ENCODE measurements at places on chromosomes 1 and 21.
A peak's percentile ranks its signal among the peaks of the same experiment; 100 is the strongest.

GRCh38 chr1:6143395-6143794, 36.7 kb downstream of the CHD5 start:
- peak; percentile 19 for DNase-seq

DNA sequence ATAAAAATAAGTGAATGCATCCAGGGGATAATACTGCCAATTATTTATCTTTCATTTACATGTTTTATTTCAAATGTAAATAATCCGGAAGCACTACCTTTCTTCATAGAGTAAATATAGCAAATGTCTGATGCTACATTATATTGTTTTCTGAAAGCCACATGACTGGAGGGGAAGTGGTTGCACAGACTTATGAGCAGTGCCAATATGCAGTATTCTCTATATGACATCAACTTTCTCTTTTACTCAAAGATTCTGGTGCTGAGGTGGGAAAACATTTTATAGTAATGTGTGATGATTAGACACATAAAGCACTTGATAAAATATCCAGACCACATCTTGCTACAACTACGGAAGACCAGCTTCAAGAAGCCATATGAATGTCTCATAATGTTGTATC, 314.7 kb downstream of the NEGR1 start:
- no peak for DNase-seq

DNA sequence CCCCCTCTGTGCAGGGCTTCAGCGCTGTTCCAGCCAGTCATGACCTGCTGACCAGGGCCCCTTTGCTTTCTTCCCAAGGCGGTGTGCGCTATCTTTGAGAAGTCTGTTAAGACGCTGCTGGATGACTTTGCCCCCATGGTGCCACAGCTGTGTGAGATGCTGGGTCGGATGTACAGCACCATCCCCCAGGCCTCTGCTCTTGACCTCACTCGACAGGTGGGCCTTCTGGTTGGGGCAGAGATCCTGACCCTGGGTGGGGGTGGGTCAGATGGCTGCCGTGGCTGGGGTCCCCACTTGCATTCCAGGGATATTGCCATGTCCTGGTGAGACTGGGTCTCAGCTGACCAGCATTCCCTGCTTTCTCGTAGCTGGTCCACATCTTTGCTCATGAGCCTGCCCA, 9.0 kb upstream of the DPH2 start:
- DNase-seq: no peak

- no peak for DNase-seq
These were observed 911 bp downstream of the GNB1 start for GRCh38 chr1:1889847-1890505.

- DNase-seq: no peak
These were observed 33.3 kb downstream of the PTPRF start for GRCh38 chr1:43563876-43564539.

DNA sequence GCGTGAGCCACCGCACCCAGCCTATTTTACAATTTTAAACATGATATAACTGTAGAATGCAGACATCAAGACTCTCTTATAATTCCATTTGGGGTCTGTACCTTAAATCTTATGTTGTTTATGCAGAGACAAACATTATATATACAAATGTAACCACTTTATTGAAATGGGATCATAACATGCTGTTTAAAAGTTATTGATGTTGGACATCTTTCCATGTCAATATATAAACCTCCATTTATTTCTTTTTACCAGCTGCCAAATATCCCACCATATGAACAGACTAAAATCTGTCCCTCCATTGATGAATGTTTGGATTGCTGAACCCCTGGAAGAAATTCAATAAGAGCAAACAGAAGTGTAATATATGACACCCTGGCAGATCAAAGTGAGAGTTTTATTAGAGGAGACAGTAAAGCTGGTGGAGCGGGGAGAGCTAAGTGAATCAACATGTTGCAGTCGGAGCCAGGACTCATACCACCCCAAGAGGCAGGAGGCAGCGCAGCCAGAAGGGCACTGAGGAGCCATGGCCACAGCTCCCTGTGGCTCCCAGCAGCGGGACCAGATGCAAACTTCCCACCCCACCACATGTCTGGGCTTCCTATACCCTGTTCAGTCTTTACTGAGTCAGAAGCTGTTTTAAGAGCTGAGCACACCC, 4.7 kb upstream of the PCSK9 start:
- DNase-seq: no peak

DNA sequence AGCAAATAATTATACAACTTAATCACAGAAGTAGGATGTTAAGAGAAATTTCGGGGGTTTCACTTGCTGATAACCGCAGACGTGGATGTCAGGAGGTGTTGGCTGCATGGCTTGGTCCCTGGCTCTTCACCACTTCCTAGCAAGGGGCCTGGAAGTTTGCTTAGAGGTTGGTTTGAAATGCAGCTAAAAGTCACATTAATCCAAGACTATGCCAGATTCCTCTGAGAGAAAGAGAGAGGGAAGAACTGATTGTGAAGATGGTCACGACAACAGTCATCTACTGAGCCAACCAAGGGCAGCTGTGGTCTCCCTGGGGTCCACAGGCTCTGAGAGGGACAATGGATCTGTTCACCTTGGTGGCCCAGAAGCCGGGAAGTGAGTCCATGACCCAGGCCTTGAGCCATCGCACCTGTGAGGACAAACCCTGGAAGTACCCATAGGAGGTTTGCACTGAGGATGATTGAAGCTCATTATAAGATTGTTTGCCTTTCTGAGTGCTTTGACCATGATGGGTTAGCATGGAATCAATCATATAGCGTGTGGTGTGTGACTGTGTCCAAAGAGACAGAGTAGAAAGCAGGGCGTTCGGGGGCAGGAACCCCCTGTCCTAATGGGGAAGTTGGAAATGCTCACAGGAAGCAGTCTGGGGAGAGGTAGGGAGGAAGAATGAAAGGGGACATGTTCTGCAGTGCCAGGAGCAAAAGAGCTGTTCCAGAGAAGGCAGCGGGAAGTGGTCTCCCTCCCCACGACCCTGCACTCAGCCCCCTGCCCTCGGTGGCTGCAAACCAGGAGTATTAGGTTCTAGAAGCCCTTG, 47.1 kb downstream of the UMODL1 start:
- DNase-seq: no peak

DNA sequence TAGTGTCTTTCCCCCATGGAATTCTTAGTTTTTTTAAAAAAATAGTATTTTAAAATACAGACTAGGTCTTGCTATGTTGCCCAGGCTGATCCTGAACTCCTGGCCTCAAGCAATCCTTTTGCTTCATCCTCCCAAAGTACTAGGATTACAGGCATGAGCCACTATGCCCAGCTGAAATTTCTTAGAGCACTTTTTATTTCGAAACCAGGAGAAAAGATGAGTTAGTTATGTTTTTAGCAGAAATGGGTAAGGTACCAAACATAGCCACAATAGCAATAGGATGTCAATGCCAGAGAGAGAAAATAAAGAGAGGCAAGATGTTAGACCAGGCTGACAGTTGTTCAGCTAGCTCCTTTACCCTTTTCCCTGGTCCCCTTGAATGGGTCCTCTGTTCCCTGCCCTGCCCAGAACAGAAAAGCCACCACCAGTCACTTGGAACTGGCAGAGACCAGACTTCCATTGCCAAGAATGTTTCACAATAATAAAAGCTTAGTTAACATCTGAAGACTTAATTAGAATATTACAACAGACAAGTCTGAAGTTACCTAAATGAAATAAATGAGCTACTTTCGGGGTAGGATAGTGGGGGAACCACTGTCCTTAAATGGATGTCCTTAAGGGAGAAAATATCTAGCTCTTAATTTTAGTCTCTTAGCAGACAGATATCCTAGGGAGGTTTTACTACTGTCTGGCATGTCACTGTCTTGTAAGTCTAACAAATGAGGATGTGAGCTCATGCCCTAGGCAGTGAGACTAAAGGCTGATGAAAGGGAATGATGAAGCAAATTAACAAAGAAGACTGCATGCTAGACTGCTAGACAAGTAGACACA, 54.3 kb downstream of the ABL2 start:
- DNase-seq: no peak

DNA sequence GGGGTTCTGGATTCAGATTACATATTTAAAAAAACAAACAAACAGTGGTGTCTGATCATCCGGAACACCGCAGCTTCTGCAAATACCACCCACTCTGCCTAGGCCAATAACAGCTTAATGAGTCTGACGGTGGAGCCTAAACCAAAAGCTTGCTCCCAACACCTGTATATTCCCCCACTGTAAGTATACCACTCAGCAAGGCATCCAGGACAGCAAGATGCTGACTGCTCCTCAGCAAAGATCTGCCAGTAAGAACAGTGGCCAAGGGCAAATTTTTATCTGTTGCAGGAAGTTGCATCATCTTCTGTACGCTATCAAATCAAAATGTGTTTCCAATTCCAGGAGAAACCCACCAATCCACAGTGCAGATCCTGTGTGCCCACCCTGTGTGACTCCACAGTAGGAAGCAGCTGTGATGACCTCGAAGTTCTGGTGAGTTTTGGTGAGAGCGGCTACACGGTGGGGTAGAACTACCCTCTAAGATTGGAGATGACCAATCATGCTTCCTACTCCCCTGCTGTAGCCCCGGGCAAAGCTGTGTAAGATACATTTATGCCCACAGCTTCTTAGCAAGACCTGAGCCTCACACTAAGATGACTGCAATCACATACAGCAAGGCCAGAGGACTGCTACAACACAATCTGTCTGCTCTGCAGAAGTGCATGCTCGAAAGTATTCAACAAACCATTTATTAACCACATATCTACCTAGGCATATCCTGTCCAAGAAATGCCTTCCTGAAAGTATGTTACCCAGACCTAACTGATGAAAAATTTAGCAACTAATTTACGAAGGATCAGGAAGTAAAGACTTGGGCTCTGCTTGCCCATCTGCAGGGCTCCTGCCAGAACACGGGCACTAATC, 30.5 kb downstream of the SIPA1L2 start:
- DNase-seq: peak; percentile 28

- DNase-seq: peak; percentile 21
These were observed 73.1 kb upstream of the GJB5 start for GRCh38 chr1:34681480-34682451.

DNA sequence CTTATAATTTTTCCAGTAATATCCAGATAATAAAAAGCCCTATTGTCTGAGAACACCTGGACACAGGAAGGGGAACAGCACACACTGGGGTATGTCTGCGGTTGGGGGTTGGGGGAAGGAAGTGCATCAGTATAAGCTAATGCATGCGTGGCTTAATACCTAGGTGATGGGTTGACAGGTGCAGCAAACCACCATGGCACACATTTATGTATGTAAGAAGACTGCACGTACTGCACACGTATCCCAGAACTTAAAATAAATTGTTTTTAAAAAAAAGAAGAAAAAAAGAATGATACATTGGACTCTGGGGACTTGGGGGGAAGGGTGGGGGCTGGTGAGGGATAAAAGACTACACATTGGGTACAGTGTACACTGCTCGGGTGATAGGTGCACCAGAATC, 144.9 kb upstream of the C1orf174 start:
- DNase-seq: no peak

DNA sequence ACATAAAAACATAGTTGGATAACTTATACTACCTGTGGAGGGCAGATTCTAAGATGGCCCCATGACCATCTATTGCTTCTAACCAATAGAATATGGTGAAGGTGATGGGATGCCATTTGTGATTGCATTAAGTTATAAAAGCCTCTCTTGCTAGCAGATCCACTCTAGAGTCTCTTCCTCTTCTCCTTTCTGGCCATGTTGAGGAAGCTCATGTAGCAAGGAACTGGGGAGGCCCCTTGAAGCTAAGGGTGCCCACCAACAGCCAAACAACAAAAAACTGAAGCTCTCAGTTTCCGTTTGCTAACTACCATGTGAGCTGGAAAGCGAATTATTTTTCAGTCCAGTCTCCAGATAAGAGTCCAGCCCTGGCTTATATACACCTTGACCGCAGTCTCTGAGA, 16.0 kb upstream of the AGO1 start:
- no peak for DNase-seq

DNA sequence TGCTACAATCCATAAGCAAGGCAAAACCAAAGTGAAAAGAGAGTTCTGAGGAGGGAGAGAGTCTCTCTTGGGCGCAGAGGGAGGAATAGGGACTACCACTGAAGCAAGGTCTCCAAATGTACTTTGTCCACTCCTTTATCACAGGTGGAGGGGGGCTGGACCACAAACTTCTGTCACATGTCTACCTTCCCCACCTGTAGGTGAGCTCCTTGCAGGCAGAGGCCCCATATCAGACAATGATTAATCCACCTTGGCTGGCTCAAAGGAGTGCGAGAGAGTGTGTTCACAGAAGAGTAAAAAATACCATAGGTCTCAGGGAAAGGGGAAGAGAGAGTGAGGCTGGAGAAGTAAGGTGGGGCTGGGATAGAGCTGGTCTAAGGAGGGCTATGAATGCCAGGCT, 4.5 kb downstream of the BEND5 start:
- no peak for DNase-seq

GRCh38 chr1:108665771-108666170, 4.9 kb upstream of the HENMT1 start:
- no peak for DNase-seq

DNA sequence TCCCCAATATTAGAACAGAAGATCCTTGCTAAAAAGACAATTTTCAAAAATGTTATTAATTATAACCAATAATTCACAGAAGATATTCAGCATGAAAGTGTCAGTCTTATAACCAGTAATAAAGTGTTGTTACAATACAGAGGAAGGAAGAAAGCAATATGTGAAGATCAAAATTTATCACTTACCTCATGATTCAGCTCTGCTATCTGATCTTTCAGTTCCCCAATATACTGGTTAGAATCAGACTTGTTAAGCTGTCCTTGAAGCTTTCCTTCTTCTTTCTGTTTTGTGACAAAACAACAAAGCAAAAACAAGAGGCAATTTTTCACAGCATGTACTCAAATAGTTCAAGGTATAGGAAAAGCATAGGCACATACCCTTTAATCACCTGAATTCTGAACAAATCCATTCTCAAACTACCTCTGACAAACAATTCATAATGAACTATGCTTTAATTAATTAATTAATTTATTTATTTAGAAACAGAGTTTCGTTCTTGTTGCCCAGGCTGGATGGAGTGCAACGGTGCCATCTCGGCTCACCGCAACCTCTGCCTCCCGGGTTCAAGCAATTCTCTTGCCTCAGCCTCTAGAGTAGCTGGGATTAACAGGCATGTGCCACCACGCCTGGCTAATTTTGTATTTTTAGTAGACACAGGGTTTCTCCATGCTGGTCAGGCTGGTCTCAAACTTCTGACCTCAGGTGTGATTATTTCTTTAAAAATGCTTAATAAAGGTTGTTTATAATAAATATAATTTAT, 76.9 kb upstream of the GFI1 start:
- no peak for DNase-seq

- DNase-seq: no peak
These were observed 4.4 kb upstream of the SAMD11 start for GRCh38 chr1:919271-919872.

DNA sequence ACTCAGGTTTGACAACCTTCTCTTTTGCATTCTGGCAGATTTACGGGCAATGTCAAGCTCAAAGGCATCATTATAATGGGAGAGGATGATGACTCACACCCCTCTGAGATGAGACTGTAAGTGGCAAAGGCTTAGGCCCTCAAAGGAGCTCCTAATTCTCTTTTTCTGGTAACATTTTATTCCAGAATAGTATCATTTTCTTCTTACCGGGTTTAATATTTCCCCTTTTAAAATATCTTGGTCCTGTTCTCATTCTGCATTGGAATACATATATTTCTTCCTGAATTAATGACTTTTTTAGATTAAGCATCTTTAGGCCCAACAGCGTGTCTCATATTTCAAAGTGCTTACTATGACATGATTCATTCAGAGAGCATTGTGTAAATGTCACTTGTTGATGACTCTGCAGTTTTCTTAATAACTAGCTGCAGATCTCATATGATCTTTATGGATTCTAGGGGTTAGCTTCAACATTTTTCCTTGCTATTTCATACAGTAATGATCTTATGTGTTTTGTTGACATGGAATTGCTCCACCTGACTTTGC, 1.7 kb downstream of the PITHD1 start:
- DNase-seq: no peak
